ENCODE measurements at places on chromosomes 1 and 21. TPM values are rescaled to one million over a fixed set of nuclear protein-coding genes. Genes with fewer than 3 reads are reported as not detected.

GRCh38 chr1:185540295-185540694 is 193.9 kb upstream of the HMCN1 start:
- H3K27ac ChIP-seq: no peak overlapping the region
- peaks cover 3% of the 10 kb centered on the region for H3K27me3 ChIP-seq
- no peak for DNase-seq
- peaks cover 37% of the 10 kb centered on the region for H3K4me1 ChIP-seq
- H3K4me3 ChIP-seq: no peak overlapping the region

DNA sequence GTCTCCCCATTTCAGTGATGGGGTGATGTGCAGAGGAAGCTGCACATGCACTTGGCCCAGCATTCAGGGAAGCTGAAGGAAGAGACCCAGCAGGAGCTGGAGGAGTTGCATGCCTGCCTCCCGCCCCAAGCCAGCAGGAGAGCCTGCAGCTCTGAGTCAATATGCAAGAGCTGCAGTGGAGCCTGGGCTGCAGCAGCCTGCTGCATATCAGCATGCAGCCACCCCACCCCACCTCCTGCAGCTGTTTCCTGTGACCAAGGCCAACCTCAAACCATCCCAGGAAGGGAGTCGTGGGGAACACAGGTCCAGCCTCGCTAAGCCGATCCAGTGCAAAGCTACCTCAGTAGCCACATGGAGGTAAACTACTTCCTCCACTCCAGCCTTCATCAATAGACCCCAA is 18.9 kb downstream of the AGT start:
- no peak overlapping the region for H3K4me3 ChIP-seq
- H3K27ac ChIP-seq: no peak overlapping the region
- H3K27me3 ChIP-seq: peaks cover 5% of the 10 kb centered on the region
- no peak for DNase-seq

DNA sequence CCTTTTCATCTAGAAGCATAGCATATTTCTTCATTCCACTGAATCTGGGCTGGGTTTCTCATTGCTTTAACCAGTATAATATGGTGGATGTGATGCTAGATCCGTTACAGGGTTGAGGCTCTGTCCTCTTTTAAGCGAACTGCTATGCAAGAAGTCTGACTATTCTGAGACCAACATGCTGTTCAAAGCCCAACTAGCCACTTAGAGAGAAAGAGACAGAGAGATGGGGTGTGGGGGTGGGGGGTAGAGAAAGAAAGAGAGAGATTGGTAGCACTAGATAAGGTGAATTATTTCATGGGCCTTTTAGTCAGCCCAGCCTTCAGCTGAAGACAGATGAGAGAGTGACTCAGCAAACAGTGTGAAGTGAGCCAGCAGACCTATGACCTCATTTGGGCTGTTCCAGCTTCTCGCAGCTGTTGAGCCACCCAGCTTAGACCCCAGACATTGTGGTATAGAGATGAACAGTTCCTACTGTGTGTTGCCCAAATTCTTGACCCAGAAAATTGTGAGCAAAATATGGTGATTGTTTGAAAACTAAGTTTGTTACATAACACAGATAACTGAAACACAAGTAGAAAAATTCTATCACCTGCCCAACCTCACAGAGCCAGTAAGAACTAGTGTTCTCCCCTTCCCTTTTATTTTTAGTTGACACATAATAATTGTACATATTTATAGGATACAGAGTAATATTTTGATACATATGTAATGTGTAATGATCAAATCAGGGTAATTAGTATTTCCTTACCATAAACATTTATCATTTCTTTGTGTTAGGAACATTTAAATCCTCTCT is 40.7 kb upstream of the PRKACB start:
- H3K4me1 ChIP-seq: peaks cover 61% of the 10 kb centered on the region
- H3K27ac ChIP-seq: peak overlapping the region; percentile 79
- H3K4me3 ChIP-seq: no peak overlapping the region
- peak; percentile 77 for DNase-seq
- peaks cover 13% of the 10 kb centered on the region for H3K36me3 ChIP-seq
- no peaks in the 10 kb centered on the region for H3K27me3 ChIP-seq

- no peak for DNase-seq
- no peaks in the 10 kb centered on the region for H3K4me1 ChIP-seq
- no peak overlapping the region for H3K27ac ChIP-seq
- H3K27me3 ChIP-seq: peaks cover 21% of the 10 kb centered on the region
- H3K36me3 ChIP-seq: no peaks in the 10 kb centered on the region
These were observed 3.1 kb upstream of the PLA2G2E start for GRCh38 chr1:19926296-19927129.

GRCh38 chr1:162987866-162988265 is 81.3 kb upstream of the RGS4 start:
- no peak overlapping the region for H3K4me3 ChIP-seq
- peak overlapping the region; percentile 54 for H3K27ac ChIP-seq
- DNase-seq: peak; percentile 59
- H3K36me3 ChIP-seq: no peaks in the 10 kb centered on the region
- peaks cover 70% of the 10 kb centered on the region for H3K4me1 ChIP-seq
- H3K27me3 ChIP-seq: no peaks in the 10 kb centered on the region

GRCh38 chr1:168613691-168614231 is 37.4 kb downstream of the XCL1 start:
- no peaks in the 10 kb centered on the region for H3K36me3 ChIP-seq
- H3K4me1 ChIP-seq: no peaks in the 10 kb centered on the region
- H3K4me3 ChIP-seq: no peak overlapping the region
- H3K27ac ChIP-seq: no peak overlapping the region
- peaks cover 7% of the 10 kb centered on the region for H3K27me3 ChIP-seq

- no peaks in the 10 kb centered on the region for H3K4me1 ChIP-seq
- no peak for DNase-seq
- no peaks in the 10 kb centered on the region for H3K36me3 ChIP-seq
- H3K27me3 ChIP-seq: no peaks in the 10 kb centered on the region
These were observed 72.0 kb downstream of the MIS18A start for GRCh38 chr21:32206631-32207405.

Gene TNFRSF14
- total RNA-seq: 13.2 TPM

Gene TMPRSS15
- total RNA-seq: not detected

Gene CTSE
- total RNA-seq: not detected

- H3K36me3 ChIP-seq: no peaks in the 10 kb centered on the region
- H3K4me3 ChIP-seq: no peak overlapping the region
- H3K27me3 ChIP-seq: no peaks in the 10 kb centered on the region
- no peak for DNase-seq
- no peak overlapping the region for H3K27ac ChIP-seq
- peaks cover 38% of the 10 kb centered on the region for H3K4me1 ChIP-seq
These were observed 20.7 kb downstream of the DDX20 start for GRCh38 chr1:111776391-111776790.

- no peak overlapping the region for H3K4me3 ChIP-seq
- no peaks in the 10 kb centered on the region for H3K27me3 ChIP-seq
- peaks cover 18% of the 10 kb centered on the region for H3K36me3 ChIP-seq
These were observed 6.4 kb downstream of the INPP5B start for GRCh38 chr1:37940299-37940947.

Gene EFNA3
- total RNA-seq: 0.66 TPM

GRCh38 chr1:164726235-164726634 is 167.3 kb downstream of the PBX1 start:
- peak overlapping the region; percentile 72 for H3K27ac ChIP-seq
- peaks cover 63% of the 10 kb centered on the region for H3K4me1 ChIP-seq
- peaks cover 2% of the 10 kb centered on the region for H3K27me3 ChIP-seq
- H3K36me3 ChIP-seq: peaks cover 11% of the 10 kb centered on the region

DNA sequence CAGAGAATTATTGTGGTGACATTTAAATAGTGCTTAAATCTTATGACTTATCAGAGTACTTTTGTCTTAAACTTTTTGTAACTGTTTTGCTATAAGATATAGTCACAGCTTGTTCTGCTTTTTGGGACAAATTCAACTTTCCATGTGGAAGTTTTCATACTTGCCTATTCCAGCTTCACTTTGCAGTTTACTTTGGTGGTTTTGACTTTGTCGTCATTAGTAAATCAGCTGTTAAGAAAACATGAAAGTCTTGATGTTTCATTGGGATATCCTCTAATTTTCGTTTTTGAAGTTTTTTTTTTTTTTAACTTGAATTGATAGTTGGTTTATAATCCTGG is 31.3 kb downstream of the SDCCAG8 start:
- peak overlapping the region; percentile 93 for H3K27ac ChIP-seq
- H3K4me3 ChIP-seq: peak overlapping the region; percentile 74
- peaks cover 55% of the 10 kb centered on the region for H3K36me3 ChIP-seq

DNA sequence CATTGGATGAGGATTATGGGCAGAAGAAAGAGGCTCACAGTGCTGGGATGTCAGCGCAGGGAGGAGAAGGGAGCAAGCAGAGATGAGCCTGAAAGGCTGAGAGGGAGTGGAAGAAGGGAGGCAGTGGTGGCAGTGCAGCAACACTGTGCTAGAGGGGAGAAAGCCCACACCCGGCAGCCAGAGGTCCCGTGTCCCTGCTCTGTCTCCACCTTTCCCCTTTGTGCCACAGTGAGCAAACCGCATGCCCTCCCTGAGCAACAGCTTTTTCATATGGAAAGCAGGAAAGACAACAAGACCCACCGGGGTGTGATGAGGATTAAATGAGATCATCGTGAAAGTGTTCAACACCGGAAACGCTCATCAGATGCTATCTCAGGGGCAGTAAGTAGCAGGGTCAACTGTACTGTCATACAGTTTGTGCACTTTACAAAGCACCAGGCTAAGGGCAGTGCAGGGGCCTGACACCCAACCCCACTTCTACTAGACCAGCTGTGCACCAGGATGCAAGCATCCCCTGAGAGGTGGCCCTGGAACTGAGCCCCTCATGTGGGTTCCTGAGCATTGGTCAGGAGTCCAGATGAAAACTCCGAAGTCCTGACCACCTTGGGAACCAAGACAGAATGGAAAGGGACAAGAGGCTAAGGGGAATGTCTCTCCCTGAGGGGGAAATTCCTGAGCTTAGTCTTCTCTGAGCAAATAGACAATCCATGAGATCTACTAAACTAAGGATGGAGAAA is 9.1 kb downstream of the NHLH1 start:
- H3K36me3 ChIP-seq: no peaks in the 10 kb centered on the region
- peak overlapping the region; percentile 27 for H3K4me3 ChIP-seq
- peak; percentile 17 for DNase-seq
- H3K4me1 ChIP-seq: peaks cover 31% of the 10 kb centered on the region
- peaks cover 11% of the 10 kb centered on the region for H3K27me3 ChIP-seq

DNA sequence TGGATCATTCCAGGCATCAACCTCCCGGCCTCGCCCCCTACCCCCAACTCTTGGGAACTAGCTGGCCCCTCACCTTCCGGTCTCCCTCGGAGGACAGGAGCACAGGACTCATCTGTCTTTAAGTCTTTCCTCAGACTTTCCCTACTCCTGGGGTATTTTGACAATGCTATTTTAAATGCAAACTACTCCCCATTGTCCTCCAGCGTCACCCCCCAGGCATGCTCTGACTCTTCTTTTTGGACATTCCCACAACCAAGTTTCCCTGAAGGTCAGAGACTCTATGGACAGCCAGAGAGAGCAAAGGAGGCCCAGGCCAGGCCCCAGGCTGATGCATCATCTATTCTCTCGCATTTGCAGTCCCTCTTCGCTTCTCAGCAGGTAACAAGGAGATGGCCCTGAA is 424.3 kb downstream of the PCP4 start:
- no peaks in the 10 kb centered on the region for H3K36me3 ChIP-seq
- no peak overlapping the region for H3K4me3 ChIP-seq
- H3K27me3 ChIP-seq: peaks cover 2% of the 10 kb centered on the region
- no peak for DNase-seq
- H3K27ac ChIP-seq: no peak overlapping the region

- H3K36me3 ChIP-seq: no peaks in the 10 kb centered on the region
- DNase-seq: no peak
- no peak overlapping the region for H3K4me3 ChIP-seq
- peaks cover 24% of the 10 kb centered on the region for H3K27me3 ChIP-seq
- no peak overlapping the region for H3K27ac ChIP-seq
- no peaks in the 10 kb centered on the region for H3K4me1 ChIP-seq
These were observed 184.1 kb downstream of the FOXD2 start for GRCh38 chr1:47621977-47622376.

DNA sequence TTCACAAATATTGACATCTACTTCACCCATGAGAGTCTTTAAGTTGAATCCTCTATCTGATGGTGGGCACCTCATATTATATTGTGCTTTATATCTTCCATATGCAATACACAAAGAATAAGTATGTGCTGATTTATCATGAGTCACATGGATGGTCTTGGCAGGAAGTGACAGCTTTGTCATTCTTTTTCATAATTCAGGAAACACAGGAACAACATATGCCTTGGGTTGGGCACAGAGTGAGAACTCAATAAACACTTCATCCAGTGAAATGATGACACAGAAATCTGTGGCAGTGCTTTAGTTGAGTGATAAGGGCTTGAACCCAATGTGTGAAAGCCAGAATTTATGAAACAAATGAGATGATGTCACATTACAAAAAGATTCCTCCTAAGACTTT is 41.2 kb downstream of the GADD45A start:
- H3K4me3 ChIP-seq: peak overlapping the region; percentile 4
- peak overlapping the region; percentile 59 for H3K27ac ChIP-seq
- H3K27me3 ChIP-seq: no peaks in the 10 kb centered on the region
- peak; percentile 35 for DNase-seq
- H3K36me3 ChIP-seq: peaks cover 9% of the 10 kb centered on the region

DNA sequence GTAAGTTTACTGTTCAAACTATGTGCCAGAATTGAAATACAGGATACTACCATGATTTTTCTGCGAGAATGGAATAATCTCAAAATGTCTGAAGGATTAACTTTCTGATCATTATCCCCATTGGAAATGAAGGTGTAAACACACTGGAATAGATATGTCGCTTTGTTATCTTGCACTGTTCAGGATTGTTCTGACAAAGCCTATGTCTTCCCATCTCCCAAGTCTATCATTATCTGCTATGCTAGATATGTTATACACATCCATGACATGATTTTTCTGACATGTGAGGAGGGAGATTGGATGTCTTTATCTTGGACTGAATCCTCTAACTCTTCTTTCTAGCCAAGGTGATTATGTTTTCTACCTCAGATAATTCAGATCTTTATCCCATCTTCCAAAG is 1239.3 kb upstream of the ADGRL4 start:
- no peak overlapping the region for H3K4me3 ChIP-seq
- H3K27me3 ChIP-seq: no peaks in the 10 kb centered on the region
- no peaks in the 10 kb centered on the region for H3K36me3 ChIP-seq
- no peak for DNase-seq
- H3K4me1 ChIP-seq: no peaks in the 10 kb centered on the region

DNA sequence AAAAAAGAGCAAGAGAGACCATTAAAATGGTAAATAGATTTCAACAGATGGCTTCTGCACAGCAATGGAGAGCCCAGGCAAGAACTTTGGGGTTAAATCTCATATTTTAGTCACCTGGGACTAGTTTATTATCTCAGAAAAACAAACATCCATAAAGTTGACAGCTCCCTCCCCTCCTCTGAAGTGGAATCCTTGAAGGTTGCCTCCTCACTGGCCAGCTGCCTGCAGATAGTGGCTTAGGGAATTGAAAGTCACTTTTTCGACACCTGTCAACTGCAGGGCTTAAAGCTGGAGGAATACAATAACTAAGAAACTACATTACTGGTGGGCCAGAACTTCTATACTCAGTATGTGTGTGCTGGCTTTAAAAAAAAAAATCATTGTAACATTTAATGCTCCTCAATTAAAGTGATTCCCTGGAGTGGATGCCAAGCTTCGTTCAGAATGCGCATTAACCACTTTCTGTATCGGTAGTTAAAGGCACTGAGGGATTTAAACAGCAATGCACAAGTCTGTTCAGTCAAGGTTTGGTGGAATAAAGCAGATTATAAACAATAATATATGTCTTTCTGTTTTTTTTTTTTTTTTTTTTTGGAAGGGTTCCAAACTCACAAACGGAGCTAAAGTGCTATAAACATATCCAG is 52.5 kb downstream of the LHX4 start:
- H3K4me1 ChIP-seq: no peaks in the 10 kb centered on the region
- peaks cover 2% of the 10 kb centered on the region for H3K27me3 ChIP-seq
- no peak for DNase-seq
- peaks cover 4% of the 10 kb centered on the region for H3K36me3 ChIP-seq
- no peak overlapping the region for H3K27ac ChIP-seq

GRCh38 chr1:220176540-220176939 is 82.6 kb downstream of the IARS2 start:
- peaks cover 53% of the 10 kb centered on the region for H3K36me3 ChIP-seq
- no peak for DNase-seq
- no peaks in the 10 kb centered on the region for H3K4me1 ChIP-seq
- H3K27ac ChIP-seq: no peak overlapping the region
- H3K4me3 ChIP-seq: no peak overlapping the region
- H3K27me3 ChIP-seq: no peaks in the 10 kb centered on the region
